Large intestine (tissue), 12 donors: ENCODE measurements at places on chromosomes 1 and 21. TPM values are rescaled to one million over a fixed set of nuclear protein-coding genes. Genes with fewer than 3 reads are reported as not detected.

The MEX3A gene
- 8.4 TPM for polyA plus RNA-seq

The ITGB2 gene
- polyA plus RNA-seq: 17.1 TPM

The SLFNL1 gene
- 0.85 TPM for polyA plus RNA-seq

- no peak for DNase-seq
These were observed 595.3 kb downstream of the PTPRU start for GRCh38 chr1:29831500-29832117.

The HAPLN2 gene
- polyA plus RNA-seq: 0.16 TPM

GRCh38 chr1:83997631-83998030 lies 1.3 kb downstream of the TTLL7 start:
- no peak for DNase-seq

DNA sequence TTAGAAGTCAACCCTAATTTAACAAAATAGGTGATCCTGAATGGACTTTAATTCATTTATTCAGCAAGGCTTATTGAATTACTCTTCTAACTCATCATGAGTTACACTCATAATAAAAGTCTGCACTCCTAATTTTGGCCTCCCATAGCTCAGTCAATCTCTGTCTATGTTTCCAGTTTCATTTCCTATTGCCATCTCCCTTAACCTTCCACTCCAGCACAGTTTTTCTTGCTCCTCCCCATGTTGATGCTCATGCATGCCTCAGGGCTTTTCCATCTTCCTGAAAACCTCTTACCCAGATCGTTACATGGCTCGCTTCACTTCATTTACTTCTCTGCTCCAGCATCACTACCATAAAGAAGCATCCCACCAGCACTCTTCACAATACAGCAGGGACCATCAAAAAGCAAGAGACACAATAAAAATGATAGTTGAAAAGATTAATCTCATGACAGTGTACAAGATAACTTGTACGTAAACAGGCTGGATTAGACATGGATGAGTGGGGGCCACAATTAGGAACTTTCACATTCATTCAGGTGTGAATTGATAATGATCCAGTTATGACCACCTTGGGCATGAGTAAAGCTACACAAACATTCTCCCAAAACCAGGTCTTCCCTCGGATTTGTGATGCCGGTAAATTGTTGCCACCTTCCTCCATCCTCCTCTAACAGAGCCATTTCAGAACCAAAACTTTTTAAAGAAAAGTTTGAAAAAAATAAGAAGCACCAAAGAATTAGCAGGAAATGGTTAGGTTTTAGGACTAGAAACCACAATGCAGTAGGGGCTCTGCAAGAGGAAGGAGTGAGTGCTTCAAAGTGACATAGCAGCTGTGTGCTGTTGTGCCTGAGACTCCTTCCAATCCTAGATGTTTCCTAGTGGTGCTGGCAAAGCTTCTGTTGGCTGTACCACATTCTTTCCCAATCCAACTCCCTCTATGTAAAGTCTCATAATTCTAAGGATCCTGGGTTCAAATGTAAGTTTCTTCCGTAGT lies 89.8 kb downstream of the OLFML2B start:
- DNase-seq: no peak

DNA sequence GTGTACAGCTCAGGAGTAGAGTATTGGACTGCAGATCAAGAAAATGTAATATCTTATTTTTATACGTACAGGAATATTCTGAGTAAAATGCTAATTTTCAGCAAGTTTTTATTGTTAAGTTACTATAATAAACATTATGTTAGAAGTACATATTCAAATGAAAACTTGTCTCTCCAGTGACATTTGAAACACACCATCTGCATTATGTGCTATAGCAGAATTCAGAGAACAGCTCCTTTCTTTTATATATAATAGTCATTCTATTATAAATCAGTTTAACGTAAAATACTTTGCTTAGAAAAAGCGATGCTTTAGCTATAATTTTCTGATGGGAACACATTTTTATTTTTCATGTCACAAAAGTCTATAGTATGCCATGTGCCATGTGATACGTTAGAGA lies 249.0 kb downstream of the PTPRC start:
- no peak for DNase-seq

- DNase-seq: peak; percentile 68
These were observed 31.9 kb downstream of the MTARC1 start for GRCh38 chr1:220818421-220819173.

DNA sequence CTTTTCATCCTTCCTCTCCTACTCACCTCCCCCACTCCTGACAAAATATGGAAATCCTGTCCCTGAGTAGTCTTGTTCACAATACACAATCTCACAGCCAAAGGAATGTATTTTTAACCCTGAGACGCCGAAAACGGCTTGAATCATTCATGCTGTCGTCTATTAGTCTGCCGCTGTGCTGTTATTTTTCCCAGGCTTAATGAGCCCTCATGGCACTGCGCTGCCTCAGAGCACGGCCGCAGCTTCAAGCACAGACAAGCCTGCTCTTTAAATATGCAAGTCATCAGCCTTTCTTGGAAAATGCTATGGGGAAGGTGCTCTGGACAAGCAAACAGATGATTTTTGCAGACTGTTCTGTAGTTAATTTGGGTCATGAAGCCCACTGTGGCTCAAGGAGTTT lies 302.7 kb downstream of the DISC1 start:
- DNase-seq: no peak

The SEMA6C gene
- 23.4 TPM for polyA plus RNA-seq

DNA sequence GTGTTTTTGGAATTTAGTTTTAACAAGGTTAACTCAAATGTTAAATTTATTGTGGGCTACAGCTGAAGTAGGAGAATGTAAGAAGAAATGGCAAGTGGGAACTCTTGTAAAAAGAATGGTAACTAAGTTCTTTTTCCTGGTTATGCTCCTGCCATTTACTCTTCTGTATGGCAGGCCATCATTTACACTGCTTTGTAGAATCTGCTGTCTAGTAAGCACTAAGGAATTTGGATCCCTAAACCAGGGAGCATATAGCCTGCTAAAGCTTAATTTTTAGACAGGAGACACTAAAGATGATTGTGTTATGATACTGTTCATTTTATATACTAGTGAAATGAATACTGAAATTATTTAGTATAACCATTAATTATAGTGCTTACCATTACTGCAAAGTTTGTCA lies 85.3 kb downstream of the CAMTA1 start:
- DNase-seq: no peak

DNA sequence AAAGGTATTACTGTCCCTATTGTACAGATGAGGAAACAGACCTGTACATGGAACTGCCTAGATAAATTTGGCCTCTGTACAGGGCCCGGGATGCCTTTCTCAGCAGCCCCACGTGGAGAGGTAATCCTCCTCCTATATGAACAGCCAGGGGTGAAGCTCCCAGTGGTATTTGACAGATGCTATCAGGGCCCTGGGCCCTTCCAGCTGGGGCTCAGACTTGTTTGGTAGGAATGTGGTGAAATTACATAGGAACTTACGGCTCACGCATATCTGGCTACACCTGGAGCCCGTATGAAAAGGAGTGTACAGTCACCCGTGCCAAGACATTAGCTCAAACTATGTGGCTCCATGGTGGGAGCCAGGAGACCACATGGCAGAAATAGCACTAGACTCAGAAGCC lies 24.8 kb upstream of the TCEA3 start:
- no peak for DNase-seq

DNA sequence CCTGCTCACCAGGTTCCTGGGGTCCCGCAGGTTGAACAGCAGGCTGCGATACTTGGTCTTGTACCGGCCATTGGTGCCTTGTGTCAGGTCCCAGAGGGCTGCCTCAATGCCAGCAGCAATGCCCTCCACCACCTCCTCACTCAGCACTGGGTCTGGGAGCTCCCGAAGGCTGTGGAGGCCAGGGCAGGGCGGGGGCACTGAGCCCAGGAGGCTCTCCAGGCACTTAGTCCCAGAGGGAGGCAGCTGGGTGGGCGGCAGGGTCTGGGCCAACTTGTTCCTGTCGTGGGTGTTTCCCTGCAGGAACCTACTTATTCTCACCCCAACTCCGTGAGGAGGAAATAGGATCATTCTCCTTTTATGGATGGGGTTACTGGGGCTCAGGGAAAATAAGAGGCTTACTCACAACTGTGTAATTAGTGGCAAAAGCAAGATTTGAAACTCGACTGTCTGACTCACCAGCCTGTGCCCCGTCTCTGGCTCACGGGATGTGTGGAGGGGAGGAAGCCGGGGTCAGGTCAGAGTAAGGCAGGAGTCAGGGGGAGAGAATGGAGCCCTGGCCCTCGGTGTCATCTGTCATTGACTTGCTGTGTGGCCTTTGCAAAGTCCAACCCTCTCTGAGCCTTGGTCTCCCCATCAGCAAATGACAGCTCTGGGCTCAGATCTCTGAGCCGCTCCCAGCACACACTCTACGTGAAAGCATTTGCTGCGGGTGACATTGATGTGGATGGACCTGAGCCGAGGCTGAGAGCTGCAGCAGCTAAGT lies 17.2 kb downstream of the SPOCD1 start:
- DNase-seq: no peak

- DNase-seq: no peak
These were observed 1538.3 kb downstream of the NCAM2 start for GRCh38 chr21:22536509-22536908.

The TFAP2E gene
- 1.9 TPM for polyA plus RNA-seq

DNA sequence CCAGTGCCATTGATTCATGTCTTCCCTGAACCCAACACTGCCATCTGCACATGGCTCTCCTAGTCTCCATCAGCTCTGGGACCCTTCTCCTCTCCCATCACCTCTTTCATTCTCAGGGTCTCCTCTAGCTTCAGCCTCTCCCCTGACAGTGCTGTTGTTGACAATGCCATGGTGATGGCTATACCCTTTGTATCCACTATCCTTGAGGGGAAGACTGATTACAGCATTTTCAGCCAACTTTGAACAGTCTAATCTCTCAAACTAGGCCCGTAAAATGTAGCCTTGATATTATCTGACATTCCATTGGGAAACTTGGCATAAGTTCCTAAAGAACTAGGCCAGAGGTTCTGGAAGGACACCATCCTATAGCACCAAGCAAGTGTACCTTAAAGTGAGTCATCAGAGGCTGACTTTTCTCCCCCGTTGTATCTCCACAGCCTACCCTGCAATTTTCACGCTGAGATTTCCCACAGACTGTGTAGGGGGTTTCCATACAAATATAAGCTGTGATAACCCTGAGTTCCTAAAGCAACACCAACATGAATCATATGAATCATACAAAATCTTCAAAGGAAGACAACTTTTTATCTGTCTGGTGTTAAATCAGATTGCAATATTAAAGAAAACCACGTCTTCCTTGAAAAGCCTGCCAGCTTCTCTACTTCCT lies 5.8 kb downstream of the HAO2 start:
- peak; percentile 42 for DNase-seq

The CCDC17 gene
- 0.88 TPM for polyA plus RNA-seq

GRCh38 chr1:31750858-31751510 lies 13.2 kb downstream of the ADGRB2 start:
- DNase-seq: peak; percentile 69

DNA sequence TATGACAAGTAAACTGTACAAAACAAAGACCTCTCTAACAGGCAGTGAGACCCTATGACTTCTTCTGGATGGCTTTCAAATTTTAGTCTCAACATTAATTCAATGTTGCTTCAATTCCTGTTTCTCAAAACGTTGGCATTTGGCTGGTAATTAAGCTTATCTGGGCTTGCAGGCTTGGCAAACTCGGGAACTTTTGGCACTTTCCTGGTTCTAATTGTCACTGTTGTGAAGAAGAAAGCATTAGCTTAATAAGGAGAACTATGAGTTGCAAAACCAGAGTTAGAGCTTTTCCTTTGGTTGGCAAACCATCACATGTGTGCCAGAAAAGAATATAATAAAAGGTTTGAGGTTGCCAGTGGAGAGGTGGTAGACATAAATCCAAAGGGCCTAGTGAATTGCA lies 698.3 kb downstream of the LRRIQ3 start:
- DNase-seq: no peak

The GJA4 gene
- polyA plus RNA-seq: 15.0 TPM

GRCh38 chr1:160377585-160378206 lies 10.8 kb downstream of the NHLH1 start:
- DNase-seq: no peak

The SUCO gene
- 44.0 TPM for polyA plus RNA-seq

GRCh38 chr1:107572674-107573211 lies 392.2 kb downstream of the VAV3 start:
- DNase-seq: no peak

GRCh38 chr1:19384113-19384512 lies 72.0 kb downstream of the SLC66A1 start:
- DNase-seq: peak; percentile 90

- DNase-seq: peak; percentile 42
These were observed 40.6 kb upstream of the CD46 start for GRCh38 chr1:207711285-207711684.

The SGIP1 gene
- 15.2 TPM for polyA plus RNA-seq

DNA sequence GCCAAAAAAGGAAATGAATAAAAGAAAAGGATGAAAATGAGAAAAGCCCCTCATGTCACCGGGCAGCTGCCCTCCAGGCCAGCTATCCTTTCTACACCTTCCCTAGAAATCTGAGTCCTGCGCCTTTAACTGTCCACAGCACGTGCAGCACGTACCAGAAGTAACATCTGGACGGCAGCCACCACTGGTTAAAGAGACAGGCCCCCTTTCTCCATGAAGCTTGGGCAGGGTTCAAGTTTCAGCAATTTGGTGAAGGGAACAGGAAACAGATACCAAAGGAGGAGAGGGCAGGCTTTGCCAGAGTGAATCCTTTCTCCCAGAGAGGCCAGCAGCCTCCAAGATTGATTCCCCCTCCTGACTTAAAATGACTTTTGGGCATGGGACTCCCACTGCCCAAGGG lies 3.6 kb upstream of the KIAA2013 start:
- DNase-seq: peak; percentile 66

- DNase-seq: no peak
These were observed 176.0 kb downstream of the CAMTA1 start for GRCh38 chr1:6961289-6961688.

GRCh38 chr1:240739139-240739538 lies 127.2 kb upstream of the GREM2 start:
- DNase-seq: no peak

The KCNK2 gene
- 6.6 TPM for polyA plus RNA-seq

GRCh38 chr1:235557495-235557894 lies 53.2 kb upstream of the B3GALNT2 start:
- DNase-seq: no peak

GRCh38 chr1:17816511-17816910 lies 61.4 kb downstream of the ACTL8 start:
- no peak for DNase-seq

The MMEL1 gene
- 14.3 TPM for polyA plus RNA-seq

The RGS16 gene
- 2.3 TPM for polyA plus RNA-seq

The RHOU gene
- 44.2 TPM for polyA plus RNA-seq

The PDE4B gene
- 9.3 TPM for polyA plus RNA-seq

DNA sequence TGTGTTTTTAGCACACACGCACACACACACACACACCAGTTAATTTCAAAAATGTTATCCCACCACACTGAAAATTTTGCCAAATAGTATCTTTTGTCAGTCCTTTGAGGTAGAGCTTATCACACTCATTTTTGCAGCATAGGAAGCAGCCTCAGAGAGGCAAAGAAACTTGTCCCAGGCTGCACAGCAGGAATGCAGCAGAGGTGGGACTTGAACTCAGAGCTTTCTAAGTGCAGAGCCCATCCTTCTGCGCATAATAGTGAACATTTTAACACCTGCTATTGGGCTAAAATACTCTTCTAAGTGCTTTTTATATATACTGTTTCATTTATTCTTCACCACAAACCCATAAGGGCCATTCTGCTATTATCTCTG lies 15.0 kb downstream of the FHAD1 start:
- DNase-seq: no peak

The KRTAP19-1 gene
- polyA plus RNA-seq: not detected

- no peak for DNase-seq
These were observed 107.0 kb downstream of the NME7 start for GRCh38 chr1:169260478-169261151.

The NR0B2 gene
- polyA plus RNA-seq: 91.2 TPM

The HSD3B1 gene
- not detected for polyA plus RNA-seq

The HOOK1 gene
- 35.6 TPM for polyA plus RNA-seq
